ENCODE measurements at places on chromosomes 4 and X.
A peak's percentile ranks its signal among the peaks of the same experiment; 100 is the strongest.

DNA sequence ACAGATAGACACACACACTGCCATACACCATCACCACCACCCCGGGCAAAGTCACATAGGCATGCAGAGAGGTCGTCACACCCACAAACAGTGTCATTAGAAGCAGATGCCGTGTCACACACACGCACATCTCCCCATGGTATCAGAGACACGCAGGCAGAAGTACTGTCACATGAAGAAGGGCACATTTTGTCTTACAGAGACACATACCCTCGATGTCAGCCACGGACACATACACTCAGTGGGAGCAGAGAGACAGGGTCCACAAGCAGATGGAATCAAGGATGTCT, 3.3 kb downstream of the NALF2 start:
- DNase-seq: no peak

DNA sequence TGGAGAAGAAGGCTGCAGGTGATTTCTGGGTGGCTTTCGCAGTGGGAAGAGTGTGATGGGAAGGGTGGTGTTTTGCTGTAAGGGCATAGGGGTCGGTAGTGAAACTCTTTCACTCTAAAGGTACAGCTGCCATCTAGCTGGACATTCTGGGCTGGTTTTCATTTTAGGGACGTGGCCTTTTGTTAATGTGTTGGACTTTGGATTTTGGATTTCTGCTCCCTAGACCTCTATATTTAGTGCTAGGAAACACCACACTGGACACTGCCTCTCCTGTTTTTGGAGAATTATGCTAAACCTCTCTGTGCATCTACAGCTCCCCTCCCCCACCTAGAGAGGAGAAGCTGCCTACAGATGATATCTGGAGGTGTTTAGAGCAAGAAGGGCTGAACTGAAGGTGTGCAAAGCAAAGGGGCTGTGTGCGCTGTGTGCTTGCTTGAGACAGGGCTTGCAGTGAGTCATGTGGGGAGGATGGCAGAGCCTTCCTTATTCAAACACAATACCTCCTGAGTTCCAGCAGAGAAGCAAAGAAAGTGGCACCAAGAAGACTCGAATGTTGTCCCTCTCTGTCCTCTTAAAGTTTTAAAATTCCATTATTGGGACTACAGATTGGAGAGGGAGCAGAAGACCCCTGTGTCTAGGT, 47.9 kb downstream of the STARD8 start:
- no peak for DNase-seq

- no peak for DNase-seq
These were observed 4.8 kb downstream of the CAPN6 start for GRCh38 chrX:111265486-111265885.

GRCh38 chrX:545452-545885, 85.1 kb upstream of the SHOX start:
- DNase-seq: no peak

DNA sequence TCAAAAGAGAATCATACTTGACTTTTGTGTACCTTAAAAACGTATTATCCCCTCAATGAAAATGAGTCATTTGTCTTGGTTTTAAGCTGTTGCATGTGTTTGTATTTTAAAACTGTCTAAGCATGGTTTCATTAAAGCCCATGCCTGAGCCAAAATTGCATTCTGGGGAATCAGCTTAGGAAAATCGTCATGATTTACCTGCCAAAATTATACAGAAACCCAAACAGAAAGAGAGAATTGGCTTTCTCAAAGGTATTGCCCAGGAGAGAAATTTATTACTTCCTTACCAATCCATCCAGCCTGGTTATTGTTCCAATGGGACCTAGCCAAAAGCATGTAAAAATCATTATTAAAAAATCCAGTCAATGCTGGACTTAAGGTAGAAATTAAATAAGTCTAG, 37.6 kb downstream of the GPR174 start:
- no peak for DNase-seq

DNA sequence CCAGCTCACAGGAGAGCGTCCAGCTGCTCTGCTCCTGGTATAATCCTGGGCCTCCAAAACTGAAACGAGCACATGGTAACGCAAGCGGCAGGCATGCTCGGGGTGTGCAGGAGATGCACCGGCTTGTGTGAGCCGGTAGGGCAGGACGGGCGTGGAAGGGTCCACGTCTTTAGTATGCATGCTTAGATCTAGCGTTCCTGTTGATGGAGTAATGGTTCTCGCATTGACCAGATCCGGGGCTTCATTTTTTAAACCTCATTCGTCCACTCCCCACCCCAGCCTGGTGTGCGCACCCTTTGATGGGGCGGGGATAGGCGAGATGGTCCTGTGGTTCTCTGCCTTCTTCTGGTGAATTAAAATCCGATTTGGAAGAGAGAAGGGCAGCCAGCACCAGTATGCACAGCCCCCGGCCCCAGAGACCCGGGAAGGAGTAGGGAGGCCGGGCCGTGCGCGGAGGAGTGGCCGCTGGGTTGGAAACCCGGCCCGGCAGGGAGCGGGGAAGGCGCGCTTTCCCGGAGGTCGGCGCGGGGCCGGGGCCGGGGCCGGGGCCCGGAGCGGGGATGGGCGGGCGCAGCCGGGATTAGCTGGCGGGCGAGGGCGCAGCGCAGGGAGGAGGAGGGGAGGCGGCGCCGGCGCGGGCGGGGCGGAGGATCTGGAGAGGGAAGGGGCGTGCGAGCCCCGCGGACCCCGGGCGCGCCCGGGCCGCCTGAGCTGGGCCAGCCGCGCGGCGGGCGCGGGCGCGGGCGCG, 39.9 kb downstream of the FAM149A start:
- DNase-seq: no peak

DNA sequence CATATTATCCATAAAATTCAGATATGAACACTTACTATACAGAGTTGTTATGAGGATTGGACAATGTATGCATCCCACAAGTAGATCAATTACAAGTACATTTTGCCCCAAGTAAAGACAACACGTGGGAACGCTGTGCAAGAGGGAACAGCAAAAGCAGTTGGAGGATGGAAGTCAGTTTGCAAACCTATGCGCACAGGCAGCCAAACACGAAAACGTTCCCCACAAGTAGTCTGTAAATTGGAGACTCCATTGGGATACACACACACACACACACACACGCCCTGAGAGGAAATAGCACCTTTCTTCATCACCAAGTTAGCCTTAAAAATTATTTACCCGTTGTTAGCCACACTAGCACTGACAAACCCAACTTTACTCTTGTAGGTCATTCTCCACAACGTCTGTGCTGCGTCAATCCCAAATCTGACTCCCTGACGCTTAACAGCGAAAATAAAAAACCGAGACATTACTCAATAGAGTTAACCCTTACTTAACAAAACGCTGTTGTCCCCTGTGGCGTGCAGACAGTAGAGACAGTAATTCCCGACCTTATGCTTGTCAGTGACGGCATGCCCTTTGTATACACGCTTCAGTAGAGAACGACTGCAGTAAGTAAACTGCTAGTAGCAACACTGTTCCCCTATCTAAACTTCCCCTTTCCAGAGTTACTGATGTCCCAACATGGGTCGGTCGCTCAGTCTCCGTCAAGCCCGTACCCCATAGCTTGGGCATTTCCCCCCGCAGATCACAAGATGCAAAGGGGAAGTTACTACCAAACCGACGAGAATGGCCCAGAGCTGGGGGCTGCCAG, 730 bp downstream of the MANBA start:
- peak; percentile 95 for DNase-seq

DNA sequence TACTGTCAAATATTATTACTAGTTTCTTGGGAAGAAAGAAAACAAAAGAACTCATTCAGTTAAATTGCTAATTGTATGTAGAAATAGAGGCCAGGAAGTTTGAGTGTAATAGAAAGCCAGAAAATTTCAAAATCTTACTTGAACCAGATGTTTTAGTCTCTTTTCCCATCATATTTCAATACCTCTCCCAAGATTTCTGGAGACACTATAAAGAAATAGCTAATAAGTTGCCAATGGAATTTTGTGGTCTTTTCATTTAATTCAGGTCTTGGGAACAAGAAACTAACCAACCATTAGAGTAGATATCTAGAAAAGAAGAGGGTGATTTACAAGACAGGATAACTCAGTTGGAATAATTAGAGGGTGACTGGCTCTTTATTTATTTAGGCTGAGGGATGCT, 112.2 kb downstream of the AGTR2 start:
- DNase-seq: no peak

- DNase-seq: no peak
These were observed 50.0 kb upstream of the SOD3 start for GRCh38 chr4:24745172-24745895.

- DNase-seq: no peak
These were observed 32.2 kb upstream of the TXLNG start for GRCh38 chrX:16754019-16754418.

GRCh38 chr4:40718586-40718985, 31.2 kb upstream of the NSUN7 start:
- no peak for DNase-seq

GRCh38 chr4:86181585-86181984, 178.3 kb downstream of the MAPK10 start:
- DNase-seq: no peak

DNA sequence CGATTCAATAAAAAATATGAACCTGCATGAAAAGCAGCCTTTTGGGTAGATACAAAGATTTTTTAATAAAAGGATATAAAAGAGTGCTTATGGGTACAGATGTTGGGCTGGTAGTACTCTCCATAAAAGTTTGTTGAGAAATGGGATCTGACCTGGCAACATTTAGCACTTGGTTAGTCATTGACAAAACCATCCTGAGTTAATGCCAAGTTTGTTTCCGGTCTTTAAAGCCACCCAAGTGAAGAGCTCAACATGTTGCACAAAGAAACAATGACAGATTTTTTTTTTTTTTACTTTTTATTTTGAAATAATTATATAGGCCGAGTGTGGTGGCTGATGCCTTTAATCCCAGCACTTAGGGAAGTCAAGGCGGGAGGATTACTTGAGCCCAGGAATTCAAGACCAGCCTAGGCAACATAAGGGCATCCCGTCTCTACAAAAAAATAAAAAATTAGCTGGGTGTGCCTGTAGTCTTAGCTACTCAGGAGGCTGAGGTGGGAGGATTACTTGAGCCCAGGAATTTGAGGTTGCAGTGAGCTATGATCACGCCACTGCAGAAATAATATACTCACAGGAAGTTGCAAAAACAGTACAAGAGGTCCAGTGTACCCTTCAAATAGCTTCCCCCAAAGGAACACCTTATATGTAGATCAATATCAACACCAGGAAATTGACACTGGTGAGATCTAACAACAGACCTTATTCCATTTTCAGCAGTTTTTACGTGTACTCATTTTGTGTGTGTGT, 16.6 kb downstream of the CHST7 start:
- DNase-seq: no peak

- DNase-seq: no peak
These were observed 353.2 kb upstream of the MAGEB2 start for GRCh38 chrX:29862126-29862677.

- peak; percentile 4 for DNase-seq
These were observed 26.2 kb downstream of the ARAP2 start for GRCh38 chr4:36218121-36218520.
